ENCODE measurements at places on chromosomes 12 and 14.

DNA sequence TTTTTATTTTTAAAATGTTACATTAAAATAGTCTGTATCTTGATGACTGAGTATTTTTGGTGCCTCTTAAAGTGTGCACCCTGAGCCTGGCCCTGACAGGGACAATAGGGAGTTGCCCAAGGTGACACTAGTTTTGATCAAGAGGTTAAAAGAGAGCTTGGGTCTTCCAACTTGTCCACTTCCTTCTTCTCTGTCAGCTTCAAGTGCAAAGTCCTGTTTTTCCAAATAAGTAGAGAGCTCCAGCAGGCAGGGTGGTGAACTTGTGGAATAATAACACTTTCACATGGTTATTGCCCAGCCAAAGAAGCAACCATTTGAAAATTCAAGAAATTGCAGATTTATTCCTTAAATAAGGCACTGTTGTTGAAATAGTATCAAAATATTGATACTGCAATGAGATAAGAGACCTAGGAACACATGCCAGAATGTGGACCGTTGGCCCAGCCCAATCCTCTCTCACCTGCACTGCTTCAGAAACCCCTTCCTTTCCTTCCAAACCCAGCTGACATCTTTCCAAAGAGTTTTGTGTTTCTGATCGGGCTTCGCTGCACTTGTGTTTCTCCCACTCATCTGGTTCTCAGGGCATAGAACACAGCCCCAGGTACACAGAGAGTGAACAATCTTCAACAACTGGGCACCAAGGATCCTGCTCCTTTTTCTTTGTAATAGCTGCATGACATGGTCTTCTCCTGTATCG lies 13.8 kb upstream of the COL2A1 start:
- DNase-seq, result no peak

GRCh38 chr12:1720494-1720893 lies 29.6 kb downstream of the ADIPOR2 start:
- DNase-seq, result no peak

DNA sequence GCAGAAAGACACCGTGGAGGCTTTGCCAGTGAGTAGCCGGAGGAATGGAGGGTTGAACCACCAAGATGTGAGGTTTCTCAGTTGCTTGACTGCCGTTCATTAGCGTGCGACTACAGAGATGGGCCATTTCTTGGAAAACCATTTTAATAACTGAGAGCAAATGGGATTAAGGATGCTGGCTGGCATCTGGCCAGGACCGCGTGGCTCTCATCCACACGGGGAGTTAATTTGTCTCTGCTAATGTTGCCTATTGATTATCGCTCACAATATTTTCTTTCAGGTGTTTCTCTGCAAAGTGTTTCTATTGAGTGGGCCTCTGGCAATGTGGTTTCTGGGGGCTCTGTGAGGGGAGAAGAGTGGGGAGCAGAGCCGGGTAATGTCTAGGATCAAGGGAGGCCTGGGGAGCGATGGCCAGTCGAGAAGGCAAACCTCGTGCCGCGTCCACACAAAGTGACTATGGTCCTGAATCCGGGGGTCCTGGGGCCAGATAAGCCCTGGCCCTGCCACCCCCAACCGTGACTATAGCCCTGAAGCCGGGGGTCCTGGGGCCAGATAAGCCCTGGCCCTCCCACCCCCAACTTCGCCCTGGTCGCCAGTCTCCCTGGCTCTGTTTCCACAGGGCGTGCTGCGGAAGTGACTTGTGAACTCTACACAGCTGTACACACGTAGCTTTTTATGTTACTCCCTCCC lies 110.6 kb downstream of the PRMT8 start:
- no peak for DNase-seq

DNA sequence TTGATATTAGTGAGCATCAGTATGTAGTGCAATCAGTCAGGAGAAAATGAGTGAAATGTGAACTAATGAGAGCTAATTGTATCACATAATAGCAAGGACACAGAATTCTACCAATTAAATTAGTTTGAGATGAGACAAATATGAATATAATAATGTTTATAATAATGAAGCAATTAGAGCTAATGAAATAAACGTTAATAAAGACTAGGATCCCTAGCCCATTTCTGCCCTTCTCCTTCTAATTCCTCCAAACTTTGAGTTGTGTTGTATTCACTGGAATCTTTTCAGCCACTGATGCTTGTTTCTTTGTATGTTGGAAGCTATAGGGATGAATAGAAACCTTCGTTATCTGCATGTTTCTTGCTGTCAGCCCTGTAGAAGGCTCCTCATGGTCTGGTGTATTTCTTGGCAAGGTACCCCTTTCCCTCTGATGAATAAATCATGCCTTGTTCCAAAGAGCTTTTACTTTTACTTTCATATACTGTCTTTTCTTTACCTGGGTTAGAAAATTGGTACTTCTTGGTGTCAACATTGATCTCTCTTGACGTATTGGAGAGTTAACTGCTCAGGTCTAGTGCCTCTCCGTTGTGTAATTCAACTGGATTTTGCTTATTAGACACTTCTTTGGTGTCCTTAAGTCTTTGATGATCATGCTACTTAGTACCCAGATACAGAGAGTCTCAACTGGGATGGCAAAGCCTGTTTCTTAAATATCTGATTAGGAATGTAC lies 154.8 kb downstream of the PTCSC3 start:
- DNase-seq, result no peak

DNA sequence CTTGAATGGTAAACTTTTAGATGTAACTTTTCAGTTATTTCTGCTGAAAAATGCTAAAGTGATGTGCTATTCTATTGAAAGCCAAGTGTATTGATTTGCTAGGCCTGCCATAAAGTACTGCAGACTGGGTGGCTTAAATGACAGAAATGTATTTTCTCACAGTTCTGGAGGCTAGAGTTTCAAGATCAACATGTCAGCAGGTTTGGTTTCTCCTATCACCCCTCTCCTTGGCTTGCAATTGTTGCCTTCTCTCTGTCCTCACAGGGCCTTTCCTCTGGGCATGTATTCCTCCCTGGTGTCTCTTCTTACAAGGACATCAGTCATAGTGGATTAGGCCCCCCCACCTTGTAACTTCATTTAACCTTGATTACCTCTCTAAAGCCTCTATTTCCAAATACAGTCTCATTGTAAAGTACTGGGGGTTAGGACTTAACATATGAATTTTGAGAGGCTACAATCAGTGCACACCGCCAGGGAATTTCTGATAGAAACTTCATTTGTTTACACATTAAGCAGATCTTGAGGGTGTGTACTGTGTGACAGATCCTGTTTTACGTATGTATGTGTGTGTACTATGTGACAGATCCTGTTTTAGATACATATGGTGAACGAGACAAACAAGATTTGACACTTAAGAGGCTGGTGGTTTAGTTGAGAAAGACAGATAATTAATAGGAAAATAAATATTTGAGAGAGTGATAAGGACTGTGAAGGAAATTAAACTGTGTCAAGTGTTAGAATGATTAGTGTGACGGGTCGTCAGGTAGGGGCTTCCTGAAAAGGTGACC lies 49.5 kb downstream of the ADIPOR2 start:
- no peak for DNase-seq

DNA sequence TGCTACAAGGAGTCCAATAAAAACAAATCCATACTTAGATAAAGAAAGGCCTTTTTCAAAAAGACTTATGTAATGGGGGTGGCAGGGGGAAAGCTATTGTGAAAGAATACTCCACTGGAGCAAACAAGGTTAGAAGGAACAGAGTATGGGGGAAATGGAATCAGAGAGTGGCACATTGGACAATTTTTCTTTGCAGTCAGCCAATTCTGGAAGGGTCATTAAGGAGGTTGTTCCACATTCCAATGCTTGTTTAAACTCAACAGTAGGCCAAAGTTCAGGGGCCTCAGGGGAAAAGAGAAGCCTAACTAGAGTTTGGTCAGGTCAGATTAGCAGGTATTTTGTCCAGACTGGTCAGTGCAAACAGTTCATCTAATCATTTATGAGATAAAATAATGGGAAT lies 105.2 kb upstream of the RESF1 start:
- no peak for DNase-seq

GRCh38 chr12:111775205-111776193 lies 8.8 kb downstream of the ALDH2 start:
- peak; percentile 14 for DNase-seq

DNA sequence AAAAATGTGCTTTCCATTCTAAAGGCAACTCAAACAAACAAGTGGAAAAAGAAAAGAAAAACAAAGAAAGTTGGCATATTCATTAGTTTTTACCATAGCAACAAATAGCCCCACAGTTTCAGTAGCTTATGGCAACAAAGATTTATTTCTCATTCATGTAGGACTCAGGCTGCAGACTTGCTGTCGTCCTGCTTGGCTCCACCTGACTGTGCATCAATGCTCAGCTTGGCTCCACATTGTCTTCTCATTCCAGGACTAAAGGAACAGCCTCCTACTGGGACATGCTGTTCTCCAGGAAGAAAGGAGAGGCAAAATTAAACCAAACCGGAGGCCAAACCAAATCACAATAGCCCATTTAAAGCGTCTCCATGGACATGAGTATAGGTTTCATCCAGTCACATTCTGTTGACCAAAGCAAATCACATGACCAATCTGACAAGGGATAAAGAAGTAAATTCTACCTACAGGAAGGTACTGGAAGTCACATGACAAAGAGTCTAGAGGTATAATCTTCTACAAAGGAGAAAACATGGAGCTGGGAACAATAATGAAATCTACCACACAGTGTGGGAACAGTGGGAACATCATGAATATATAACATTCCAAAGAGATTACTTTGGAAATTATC lies 222.5 kb downstream of the PIK3C2G start:
- no peak for DNase-seq

DNA sequence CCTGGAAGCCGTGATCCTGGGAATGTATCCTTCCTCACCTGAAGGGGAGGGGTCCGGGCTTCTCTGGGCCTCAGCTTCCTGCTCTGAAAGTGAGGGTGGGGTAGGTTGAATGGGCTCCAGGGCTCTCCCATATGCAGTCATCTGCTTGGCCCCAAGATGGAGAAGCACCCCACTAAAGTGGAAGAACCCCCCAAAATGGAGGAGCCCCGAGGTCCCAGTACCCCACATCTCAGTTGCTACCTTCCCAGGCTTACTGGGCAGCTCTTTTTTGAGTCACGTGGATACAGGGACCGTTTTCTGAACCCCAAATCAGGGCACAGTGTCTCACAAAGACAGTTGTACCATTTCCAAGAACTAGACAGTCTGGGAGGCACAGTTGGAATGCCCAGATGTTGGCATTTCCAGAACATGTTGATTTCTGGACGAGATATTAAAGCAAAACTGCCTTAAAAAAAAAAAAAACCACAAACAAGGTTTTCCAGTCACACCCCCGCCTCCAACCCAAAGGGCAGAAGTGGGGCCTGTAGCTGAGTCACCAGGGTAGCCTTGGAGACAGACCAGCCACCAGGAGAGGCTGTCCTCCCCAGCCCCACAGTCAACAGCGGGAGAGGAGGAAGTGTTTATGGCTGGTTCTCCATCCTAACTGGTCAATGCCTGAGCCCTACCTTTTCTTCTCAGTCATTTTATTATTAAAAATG lies 12.1 kb downstream of the VASH1 start:
- peak; percentile 19 for DNase-seq

DNA sequence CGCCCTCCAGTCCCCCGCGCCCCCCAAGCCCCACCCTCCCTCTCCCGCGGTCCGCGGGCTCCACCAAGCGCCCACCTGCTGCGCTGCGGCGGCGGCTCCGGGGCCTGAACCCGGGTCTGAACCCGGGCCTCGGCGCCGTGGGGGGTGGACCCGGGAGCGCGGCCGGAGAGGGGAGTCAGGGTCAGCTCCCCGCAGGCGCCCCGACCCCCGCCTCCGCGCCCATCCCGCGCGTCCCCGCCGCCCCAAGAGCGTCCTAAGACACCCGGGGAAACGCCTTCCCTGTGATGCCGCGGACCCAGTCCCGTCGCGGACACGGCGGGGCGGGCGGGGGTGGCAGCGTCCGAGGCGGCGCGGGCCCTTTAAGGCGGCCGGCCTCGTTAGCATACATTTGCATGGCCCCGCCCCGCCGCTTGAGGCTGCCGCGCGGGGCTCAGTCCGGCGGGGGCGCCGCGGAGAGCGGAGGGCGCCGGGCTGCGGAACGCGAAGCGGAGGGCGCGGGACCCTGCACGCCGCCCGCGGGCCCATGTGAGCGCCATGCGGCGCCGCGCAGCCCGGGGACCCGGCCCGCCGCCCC lies at the start of gene MMP17:
TSS of gene MMP17 (plus strand) at position 433 of the 574 bp plus-strand sequence. CDS start at position 535, 102 bp downstream.
- no peak for DNase-seq

DNA sequence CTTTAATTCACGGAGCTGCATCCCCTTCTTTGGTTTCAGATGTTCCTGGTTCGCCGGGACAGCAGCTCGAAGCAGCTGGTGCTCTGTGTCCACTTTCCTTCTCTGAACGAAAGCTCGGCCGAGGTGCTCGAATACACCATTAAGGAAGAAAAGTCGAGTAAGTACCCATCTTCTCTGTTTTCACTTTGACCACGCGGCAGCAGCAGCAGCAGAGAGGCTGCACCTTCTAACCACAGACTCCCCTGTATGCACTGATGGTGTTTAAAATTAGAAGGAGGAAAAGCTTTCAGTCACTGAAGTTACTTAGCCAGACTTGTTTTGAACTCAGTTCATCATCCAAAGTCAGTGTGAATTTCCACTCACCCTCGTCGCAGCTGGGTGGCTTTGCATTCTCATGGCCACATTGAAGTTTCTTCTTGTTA lies 63.8 kb downstream of the RIN3 start:
- peak; percentile 51 for DNase-seq

DNA sequence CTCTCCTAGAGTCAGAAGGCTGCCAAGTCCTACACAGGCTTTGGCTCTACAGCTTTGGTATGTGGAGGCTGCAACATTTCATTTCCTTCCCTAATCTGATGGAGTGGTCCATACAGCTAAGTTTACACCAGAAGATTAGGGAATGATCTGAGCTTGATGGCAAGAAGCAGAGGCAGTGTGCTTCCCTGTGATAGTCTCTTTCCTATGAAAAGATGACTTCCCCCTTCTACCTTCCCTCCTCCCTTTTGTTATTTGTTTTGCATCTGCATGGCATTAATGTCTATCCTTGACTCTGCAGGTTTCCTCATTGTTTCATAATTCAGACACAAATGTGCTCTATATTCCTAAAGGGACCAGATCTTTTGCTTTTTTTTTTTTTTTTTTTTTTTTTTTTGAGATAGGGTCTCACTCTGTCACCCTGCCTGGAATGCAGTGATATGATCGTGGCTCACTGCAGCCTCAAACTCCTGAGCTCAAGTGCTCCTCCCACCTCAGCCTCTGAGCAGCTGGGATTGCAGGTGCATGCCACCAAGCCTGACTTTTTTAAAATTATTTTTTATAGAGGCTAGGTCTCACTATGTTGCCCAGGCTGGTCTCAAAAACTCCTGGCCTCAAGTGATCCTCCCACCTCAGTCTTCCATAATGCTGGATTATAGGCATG lies 76.3 kb downstream of the GRIP1 start:
- DNase-seq, result no peak

- no peak for DNase-seq
These were observed 52.7 kb downstream of the CYP46A1 start for GRCh38 chr14:99736603-99737371.

DNA sequence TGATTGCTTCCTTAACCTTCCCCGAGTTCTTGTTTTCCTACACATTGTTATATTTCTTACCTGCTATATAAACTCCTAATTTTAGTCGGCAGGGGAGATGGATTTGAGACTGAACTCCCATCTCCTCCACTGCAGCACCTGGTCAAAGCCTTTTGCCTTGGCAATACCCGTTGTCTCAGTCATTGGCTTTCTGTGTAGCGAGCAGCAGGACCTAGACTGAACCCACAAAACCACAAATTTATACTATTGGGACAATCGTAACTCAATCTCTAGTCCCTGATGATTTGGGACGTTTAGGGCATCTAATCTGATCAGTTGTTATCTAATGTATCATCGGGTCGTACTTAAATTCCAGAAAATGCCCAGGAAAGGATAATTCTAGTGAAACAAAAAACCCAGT lies 37.8 kb upstream of the BAZ1A start:
- DNase-seq, result no peak
